Eye (tissue), 1 donor: ENCODE measurements at places on chromosomes 3 and 15.

- no peak for DNase-seq
Observed at GRCh38 chr3:71723452-71724170, 1.6 kb downstream of the EIF4E3 start.

GRCh38 chr3:194367992-194368841 is 1.3 kb downstream of the LRRC15 start:
- peak; percentile 50 for DNase-seq

GRCh38 chr3:157606852-157607197 is 103.6 kb upstream of the VEPH1 start:
- DNase-seq: no peak

GRCh38 chr3:2024713-2025112 is 74.0 kb upstream of the CNTN4 start:
- DNase-seq: no peak

- DNase-seq: peak; percentile 59
Observed at GRCh38 chr3:66378256-66378655, 122.6 kb downstream of the LRIG1 start.

DNA sequence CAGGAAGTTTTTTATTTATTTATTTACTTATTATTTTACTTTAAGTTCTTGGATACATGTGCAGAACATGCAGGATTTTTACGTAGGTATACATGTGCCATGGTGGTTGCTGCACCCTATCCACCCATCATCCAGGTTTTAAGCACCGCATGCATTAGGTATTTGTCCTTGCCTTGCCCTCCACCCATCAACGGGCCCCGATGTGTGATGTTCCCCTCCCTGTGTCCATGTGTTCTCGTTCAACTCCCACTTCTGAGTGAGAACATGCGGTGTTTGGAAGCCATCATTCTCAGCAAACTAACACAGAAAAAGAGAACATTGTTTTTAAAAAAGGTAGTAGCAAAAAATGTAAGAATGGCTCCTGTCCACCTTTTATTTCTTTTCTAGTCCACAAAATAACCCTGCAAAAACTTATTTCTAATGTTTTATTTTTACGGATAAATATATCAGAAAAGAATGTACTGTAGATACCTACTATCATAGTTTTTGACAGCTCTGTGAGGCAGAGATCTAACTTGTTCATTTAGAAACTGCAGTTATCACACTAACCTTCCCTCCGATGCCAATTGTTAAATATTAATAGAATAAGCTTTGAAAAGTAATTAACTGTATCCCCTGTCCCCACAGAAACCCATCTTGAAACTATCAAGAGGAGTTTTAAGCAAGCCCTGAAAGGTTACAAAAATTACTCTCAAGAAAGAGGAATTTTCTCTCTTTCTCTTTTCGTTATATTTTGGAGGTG is 189.2 kb downstream of the LPP start:
- DNase-seq: no peak

DNA sequence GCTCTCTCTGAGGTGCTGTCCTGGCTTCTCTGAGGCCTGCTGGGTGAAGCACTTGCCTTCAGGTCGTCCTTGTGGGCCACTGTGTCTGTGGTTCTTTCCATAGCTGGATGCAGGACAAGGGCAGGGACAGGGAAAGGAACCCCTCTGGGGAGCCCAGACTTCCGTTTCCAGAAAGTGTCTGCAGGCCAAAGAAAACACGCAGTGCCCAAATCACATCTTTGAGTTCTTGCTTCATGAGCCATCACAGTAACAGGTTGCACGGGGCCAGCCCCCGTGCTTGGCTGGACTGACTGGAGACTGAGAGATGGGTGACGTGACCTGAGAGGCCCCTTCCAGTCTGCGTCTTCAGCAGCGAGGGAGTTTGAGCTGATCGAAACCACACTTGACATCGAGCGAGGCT is 115.8 kb downstream of the GABRG3 start:
- DNase-seq: peak; percentile 34

GRCh38 chr3:169771497-169772304 is 1.5 kb upstream of the MYNN start:
- DNase-seq: peak; percentile 98
